ENCODE measurements at places on chromosomes 16 and 17.

DNA sequence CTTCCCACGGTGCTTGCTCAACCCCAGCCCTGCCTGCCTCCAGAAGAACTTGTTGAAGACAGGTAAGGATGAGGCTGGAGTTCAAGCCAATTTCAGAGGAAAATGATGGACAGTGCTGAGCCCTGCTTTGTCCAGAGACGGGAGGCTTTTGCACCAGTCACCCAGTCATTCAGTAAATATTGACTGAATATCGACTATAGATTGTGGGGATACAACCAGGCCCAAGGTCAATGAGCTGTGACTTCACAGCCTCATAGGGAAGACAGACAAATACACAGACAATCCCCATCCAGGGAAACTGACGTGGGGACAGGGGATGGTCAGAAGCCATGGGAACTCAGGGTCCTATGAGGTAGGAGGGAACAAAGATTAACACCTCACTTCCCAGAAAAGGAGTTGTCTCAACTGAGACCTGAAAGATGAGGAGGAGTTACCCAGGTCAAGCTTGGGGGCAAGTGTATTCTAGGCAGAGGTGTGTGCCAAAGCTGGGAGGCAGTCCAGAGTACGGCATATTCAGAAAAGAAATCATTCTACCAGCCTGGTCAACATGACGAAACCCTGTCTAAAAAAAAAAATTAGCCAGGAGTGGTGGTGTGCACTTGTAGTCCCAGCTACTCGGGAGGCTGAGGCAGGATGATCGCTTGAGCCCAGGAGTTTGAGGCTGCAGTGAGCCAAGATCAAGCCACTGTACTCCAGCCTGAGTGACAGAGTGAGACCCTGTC is 5.9 kb upstream of the DOC2A start:
- DNase-seq, result no peak

DNA sequence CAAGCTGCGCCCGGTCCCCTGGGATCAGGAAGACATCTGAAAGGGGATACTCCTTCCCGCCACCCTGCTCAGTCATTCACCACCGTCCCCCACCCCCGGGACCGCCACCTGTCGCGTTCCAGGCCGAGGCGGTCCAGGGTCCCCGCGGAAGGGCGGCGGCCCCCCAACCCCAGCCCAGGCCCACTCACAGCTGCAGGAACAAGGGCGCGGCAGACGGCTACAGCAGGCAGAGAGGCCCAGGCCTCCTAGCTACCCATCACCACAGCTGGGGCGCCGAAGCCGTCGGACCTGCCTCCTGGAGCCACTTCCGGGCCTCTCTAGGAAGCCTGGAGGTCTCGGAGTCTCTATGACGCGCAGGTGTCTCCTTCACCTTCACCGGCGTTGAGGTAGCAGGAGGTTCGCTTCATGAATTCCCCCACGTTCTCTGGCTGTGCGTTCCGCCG is at the start of gene SDR42E1:
TSS of gene SDR42E1 (minus strand) at position 272 of the 443 bp plus-strand sequence. CDS start 10,612 bp downstream, outside the sequence.
- DNase-seq, result peak; percentile 50

GRCh38 chr16:80719573-80719972 is 84.8 kb downstream of the CDYL2 start:
- peak; percentile 2 for DNase-seq

GRCh38 chr16:79600638-79601091 is at the start of gene MAF:
TSS of gene MAF (minus strand) at chr16:79600737. CDS start at chr16:79599902, 835 bp downstream.
- peak; percentile 86 for DNase-seq

All from activated CD4-positive, alpha-beta T cell treated with anti-CD3 and anti-CD28 coated beads, Interleukin-2, amount 50 U/mL, for 1 hour (primary cell).